ENCODE measurements at places on chromosomes 13 and 19.
A peak's percentile ranks its signal among the peaks of the same experiment; 100 is the strongest.

DNA sequence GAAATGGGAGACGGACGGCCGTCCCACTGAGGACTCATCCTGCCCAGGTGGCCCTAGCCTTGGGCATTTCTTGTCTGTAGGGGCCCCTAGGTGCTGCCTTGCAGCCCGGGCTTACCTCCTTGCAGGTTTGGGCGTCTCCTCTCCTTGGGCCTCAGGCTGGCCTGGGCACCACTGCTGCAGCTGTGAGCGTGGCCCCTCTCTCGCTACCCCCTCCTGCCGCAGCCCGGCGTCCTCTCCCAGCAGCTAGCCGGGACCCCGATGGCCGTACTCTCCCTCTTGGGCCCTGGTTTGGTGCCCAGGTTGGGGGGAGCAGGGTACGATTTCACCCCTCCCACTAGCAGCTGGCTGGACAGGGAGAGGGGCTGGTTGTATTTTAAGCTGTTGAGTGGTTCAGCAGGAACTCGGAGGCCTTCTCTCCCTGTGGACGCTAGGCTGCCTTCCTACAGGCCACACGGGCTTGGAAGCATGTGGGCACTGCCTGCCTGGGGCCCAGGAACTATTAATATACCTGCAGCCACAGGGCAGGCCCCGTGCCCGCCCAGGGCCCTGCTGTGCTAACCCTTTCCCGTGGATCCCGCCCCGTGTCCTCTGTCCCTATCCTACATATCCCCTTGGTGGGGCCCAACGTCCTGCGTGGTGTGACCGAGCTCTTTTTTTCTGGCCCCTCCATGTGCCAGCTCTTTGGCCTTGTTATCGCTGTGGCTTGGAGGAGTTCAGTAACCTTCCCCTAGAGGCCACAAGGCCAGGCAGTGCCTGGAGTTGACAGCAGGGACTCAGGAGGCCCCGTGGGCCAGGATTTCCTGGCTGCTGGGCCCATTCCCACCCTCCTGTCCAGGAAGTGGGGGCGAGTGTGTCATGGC lies 11.7 kb downstream of the NDUFB7 start:
- no peak for DNase-seq

GRCh38 chr19:8253678-8254077 lies 44.5 kb downstream of the CERS4 start:
- no peak for DNase-seq

- DNase-seq = no peak
Measured at GRCh38 chr19:2848616-2849015, 7.3 kb downstream of the ZNF555 start.

- peak; percentile 72 for DNase-seq
Measured at GRCh38 chr19:37227996-37228395, 10.0 kb downstream of the ZNF383 start.

DNA sequence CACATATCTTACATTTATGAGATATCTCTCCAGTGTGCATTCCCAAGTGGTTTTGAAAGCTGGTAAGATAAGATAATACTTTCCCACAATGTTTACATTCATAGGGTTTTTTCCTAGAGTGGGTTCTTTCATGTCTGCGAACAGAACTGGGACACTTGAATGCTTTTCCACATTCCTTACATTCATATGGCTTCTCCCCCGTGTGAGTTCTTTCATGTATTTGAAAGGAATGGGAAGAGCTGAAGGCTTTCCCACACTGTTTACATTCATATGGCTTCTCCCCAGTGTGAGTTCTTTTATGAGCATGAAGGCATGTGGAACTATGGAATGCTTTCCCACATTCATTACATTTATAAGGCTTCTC lies 19.7 kb downstream of the ZNF433 start:
- DNase-seq = peak; percentile 22

DNA sequence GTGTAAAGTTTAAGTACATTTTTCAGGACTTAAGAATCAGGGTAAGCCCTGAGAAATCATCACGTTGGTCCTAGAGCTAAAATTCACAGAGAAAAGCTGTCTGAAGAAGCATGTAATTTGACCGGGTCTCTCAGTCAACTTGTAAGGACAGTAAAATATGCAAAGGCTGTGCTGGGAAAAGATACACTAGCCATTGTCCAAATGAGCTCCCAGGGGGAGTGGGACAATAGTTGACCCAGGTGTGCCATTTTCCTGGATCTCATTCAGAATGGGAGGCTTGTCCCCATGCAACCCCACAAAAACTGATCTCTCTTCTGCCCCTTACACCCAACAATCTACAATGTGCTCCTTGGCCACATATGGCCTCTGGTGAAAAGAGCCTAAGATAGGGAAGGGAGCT lies 437.9 kb downstream of the KLF12 start:
- no peak for DNase-seq

GRCh38 chr19:1206864-1207450 lies 1.4 kb downstream of the STK11 start:
- DNase-seq = peak; percentile 43

GRCh38 chr19:19145684-19146608 lies 7.7 kb upstream of the TMEM161A start:
- DNase-seq = peak; percentile 72

DNA sequence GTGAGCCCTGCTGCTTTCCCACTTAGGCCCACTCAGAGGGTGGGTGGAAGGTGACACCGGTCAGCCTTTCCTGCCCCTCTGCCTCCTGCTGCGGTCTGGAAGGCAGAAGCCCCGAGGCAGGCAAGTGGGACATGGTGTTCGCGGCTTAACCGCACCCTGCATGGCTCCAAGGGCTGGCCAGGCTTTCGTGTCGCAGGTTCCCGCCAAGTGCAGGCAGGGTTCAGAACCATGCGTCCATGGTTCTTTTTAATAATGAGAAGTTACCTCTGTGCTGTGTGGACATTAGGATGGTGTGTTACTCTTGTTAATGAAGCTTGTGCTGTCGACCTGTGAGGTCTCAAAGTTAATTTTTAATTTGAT lies 986 bp downstream of the DGKH start:
- DNase-seq = no peak

DNA sequence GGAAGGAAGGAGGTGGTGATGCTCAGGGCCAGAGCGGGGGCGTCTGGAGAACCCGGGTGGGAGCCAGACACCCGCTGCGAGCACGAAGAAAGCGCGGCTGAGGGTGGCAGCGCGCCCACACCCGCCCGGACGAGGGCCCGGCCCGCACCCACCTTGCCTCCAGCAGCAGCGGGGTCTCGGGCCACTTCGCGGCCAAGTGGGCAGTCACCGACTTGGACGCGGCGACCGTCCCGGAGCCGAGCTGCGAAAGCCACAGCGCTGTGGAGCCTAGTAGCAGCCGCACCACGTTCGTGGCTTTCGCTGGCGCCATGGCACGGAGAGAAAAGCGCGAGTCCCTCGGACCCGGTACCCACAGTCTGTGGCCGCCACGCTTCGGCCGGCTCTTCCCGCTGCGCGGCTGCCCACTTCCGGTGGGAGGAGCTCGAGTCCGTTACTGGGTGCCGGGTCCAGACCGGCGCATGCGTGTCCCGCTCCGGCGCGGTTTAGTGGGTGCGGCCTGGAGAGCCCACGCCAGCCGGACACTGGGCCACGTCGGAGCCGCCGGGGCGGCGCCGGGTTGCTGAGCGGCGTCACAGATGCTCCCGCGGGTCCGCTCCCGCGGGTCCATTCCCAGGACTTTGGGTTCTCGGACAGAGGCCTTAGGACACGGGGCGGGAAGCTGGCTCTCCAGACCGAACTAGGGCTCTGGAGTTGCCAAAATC lies at the start of gene UGGT2:
UGGT2 (minus strand) TSS at position 399 of the 701 bp plus-strand sequence; CDS start at position 310, 89 bp downstream.
- peak; percentile 89 for DNase-seq

DNA sequence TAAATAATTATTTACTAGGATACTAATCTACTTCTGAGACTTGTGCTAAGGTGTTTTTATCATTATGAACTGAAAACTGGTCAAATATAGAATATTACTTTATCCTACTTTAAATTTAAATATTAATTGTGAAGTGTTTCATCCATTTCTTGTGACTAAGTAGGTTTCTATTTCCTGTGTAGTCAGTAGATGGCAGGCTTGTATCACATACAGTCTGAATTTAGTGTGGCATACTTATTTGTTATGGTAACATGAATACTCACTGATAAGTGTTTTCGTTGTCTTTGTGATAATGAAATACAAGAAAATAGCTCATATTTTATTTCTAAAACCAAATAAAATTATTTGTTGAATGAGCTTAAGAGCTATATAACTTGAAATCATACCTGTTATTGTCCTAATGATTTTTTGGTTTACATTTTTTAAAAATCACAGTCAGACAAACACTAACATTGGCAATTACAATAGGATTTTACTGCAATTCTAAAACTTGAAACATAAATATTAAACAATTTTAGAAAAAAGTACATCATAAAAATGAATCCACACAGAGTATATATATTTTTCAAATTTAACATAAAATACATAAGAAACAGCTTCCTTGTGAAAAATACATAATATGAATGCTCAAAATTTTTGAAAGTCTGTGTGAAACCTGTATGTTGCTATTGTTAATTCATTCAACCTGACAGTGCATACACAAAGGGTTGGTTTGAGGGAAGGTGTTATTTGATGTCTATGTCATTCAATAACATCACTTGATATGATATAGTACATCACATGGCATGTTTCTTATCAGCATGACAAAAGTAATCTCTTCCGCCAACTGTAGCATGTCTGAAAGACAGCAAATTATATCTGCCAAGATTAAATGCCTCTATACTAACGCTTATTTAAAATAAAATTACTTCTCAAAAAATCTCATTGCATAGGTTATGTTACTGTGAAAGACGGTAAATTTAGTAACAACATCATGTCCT lies 904.8 kb upstream of the PCDH20 start:
- peak; percentile 68 for DNase-seq

DNA sequence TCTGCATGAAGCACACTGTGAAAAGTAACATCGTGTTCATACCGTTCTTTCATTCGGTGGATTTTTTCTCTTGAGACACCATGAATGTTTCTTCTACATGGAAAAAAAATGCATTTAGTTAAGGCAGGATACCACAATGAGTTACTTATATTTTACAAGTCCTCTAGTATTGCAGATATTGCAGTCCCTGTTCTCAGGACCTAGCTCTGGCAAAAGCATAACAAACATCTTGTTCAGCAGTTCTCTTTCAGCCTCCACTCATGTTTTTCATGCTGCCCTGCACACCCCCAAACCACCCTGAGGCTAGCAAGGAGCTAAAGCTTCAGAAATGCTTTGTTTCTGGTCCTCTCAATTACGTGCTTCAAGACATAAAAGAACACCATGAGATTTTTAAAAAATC lies 24.8 kb downstream of the N4BP2L1 start:
- no peak for DNase-seq

GRCh38 chr13:90723381-90723780 lies 624.1 kb upstream of the MIR17HG start:
- no peak for DNase-seq

DNA sequence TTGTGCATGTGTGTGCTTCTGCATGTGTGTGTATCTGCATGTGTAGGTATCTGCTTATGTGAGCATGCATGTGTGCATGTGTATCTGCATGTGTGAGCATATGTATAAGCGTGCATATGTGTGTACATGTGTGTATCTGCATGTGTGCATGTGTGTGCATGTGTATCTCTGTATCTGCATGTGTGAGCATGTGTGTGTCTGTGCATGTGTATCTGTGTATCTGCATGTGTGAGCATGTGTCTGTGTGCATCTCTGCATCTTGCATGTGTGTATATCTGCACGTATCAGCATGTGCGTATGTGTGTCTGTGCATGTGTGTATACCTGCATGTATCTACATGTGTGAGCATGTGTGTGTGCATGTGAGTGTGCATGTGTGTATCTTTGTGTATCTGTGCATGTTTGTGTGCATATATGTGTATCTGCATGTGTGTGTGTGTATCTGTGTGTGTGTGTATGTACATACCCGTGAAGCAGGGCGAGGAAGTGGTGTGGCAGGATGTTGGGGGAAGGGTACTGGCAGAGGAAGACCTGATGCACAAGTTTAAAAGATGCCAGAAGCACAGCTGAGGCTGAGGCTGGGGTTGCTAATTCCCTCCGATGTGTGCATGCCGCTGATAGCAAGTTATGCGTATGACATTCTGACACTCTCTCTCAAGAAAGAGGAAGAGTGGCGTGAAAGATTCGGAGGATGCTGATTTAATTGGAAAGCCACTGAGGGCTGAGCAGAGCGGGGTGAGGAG lies 64.2 kb downstream of the TEX29 start:
- DNase-seq = no peak

GRCh38 chr13:25171517-25172302 lies at the start of gene AMER2:
Gene AMER2 (minus strand): TSS chr13:25172288. CDS start chr13:25171619, 669 bp downstream.
- DNase-seq = peak; percentile 36

DNA sequence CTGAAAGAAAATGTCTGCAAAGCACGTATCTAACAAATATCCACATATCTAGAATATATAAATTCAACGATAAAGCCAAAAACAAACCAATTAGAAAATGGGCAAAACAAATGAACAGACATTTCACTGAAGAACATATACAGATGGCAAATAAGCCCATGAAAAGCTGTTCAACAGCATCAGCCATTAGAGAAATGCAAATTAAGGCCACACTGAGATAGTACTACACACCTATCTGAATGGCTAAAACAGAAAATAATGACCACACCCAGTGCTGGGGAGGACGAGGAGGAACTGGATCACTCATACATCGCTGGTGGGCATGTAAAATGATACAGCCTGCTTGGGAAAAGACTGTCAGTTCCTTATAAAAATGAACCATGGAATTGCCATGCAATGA lies 32.0 kb downstream of the PDCD5 start:
- DNase-seq = no peak

DNA sequence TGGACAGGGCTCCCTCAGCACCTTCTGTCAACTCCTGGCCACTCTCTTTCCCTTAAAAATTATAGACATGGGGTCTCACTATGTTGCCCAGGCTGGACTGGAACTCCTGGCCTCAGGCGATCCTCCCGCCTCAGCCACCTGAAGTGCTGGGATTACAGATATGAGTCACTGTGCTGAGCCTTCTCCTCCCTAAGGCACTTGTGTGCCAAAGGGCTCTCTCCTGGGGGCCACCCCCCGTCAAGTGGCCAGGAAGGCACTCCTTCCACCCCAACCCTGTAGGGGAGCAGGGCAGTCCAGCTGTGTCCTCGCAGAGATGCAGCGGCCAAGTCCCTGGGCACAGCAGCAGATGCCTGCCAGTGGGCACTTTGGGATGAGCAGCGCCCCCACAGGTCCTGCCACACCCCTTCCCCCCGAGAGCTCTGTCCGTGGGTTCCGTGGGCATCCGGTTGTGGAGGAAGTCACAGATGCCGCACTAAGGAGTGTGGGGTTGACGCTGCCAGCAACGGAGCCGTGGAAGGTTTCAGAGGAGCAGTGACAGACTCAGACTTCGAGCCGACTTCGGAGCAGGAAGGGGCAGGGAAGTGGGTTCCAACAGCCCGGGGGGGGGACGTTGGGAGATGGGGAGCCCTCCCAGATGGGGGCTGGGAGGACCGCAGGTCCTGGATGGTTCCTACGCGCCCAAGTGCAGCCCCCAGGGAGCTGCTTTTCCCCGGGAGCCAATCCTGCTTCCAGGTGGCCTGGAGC lies 3.3 kb upstream of the UQCR11 start:
- DNase-seq = no peak

DNA sequence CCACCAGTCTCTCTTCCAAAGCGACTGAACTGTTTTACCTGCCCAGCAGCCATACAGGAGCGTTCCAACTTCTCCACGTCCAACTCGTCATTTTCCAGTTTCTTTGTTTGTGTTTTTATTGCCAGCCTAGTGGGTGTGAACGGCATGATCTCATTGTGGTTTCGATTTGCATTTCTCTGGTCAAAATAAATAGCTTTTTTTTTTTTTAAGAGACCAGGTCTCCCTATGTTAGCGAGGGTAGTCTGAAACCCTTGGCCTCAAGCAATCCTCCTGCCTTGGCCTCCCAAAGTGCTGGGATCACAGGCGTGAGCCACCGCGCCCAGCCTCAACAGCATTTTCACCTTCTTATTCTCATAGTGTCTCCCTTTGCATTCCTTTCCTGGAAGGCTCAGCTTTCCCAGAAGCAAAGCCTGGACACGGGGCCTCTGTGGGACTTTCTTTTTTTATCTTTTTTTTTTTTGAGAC lies 4.2 kb upstream of the JSRP1 start:
- no peak for DNase-seq
